ENCODE measurements at places on chromosomes 1 and 21.

DNA sequence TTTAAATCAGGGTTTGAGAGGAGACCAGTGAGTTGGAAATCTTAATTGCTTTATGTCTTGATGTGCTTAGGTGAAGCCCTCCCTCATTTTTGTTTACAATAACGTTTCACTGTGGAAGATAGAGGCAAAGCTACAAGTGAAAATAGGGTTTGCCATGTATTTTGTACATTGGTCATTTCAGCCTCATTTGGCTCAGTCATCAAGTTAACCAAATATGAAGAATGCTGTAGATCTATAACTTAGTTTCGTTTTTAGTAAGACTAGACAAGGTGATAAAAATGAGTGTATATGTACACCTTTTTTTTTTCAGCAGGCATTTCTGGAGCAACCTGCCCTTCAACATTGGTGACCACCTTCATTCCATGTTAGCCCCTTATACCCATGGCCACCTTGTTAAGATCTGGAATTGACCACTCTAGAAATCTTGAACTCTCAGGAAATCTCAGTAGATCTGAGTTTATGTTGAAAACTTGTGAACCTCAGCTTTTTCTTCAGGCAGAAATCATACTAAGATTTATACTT, 2.9 kb downstream of the NFYC start:
- DNase-seq, result no peak

GRCh38 chr1:84972377-84972987, 24.4 kb downstream of the MCOLN2 start:
- no peak for DNase-seq

DNA sequence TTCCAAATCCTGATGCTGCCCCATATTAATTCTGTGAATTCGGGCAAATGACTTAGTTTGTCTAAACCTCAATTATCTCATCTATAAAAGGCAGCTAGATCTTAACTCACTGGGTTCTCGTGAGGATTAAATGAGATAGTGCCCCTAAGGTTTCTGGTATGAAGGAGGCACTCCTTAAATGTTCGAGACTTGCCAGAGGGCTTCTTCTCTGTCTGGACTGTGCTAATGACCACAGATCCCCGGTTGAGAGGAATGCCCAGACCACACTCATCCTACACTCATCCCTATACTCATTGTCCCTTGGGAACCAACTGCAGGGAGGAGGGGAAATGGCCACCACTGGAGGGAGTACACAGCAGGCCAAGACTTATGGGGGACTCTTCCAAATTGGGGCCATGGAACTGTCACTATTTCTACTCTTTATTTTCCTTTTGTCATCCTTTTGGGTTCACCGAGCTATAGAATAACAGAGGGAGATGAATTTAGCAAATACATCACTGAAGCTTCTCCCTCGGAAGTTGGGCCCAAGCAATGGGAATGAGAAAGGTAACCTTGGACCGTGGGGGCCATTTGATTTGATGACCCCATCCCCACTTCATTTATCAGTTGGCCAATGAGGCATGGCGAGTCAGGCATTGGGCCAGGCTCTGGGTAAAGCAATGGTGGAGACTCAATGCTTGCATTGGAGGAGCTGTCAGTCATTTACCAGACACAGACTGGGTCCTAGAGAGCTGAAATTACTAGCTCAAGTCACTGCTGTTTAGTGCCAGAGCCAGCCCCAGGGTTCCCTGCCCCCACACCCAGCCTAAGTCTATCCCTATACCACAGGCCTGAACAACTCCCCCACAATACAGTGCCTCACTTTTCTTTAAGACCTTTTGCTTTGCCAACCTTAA, 5.1 kb downstream of the ATF3 start:
- no peak for DNase-seq

DNA sequence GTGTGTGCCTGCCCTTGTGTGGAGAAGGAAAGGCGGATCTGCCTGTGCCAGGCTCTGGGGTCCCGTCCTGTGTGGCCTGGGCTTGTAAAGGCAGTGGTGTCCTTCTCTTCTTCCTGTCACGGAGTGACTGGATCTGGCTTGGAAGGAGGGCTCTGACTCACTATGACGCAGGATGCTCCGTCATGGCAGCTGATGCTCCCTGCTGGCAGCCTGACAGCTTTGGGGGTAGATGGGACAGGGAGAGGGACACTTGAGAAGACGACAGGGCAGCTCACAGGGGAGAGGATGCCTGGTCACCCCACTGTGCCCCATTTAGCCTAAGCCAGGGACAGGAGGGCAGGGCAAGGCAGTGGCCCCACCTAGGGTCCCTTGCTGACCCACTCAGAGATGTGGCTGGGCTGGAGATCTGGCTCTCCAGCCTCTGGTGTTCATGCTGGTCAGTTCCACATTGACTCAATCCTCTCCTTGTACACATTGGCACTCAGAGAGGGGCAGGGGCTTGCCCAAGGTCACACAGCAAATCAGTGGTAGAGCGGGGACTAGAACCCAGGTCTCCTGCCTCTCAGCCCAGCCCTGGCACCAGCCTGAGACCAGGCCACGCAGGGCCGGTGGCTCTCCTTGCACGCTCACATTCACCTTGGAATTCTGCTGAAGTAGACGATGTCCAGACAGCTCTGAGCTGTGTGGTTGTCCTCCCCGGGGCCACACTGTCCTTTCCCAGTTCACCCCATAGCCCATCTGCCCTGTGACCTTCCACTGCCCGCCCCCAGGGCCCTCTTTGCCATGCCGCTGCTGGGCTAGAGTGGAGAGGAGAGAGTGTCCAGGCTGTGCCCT, 2.8 kb upstream of the FAM131C start:
- DNase-seq, result no peak

GRCh38 chr1:3702990-3703728, 49.1 kb upstream of the CCDC27 start:
- DNase-seq, result no peak

DNA sequence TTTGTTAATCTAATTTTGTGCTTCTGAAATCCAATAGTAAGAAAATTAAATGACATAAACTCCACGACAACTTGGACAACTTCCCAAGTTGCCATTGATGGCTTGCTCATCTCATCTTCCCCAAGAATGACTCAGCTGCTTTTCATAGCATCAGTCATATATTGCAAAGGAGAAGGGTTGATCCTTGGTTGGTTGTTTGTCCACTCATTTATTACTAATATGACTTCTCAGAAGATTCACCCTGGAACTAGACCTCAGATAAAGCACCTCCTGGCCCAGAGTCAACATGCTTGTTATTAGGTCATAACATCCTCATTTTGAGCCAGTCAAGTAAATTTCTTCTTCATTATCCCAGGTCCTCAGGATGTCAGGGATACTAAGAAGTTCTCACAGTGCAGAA, 2.3 kb upstream of the LCE3D start:
- DNase-seq, result no peak

- DNase-seq, result no peak
Measured at GRCh38 chr1:168918860-168919741, 187.4 kb upstream of the ATP1B1 start.

DNA sequence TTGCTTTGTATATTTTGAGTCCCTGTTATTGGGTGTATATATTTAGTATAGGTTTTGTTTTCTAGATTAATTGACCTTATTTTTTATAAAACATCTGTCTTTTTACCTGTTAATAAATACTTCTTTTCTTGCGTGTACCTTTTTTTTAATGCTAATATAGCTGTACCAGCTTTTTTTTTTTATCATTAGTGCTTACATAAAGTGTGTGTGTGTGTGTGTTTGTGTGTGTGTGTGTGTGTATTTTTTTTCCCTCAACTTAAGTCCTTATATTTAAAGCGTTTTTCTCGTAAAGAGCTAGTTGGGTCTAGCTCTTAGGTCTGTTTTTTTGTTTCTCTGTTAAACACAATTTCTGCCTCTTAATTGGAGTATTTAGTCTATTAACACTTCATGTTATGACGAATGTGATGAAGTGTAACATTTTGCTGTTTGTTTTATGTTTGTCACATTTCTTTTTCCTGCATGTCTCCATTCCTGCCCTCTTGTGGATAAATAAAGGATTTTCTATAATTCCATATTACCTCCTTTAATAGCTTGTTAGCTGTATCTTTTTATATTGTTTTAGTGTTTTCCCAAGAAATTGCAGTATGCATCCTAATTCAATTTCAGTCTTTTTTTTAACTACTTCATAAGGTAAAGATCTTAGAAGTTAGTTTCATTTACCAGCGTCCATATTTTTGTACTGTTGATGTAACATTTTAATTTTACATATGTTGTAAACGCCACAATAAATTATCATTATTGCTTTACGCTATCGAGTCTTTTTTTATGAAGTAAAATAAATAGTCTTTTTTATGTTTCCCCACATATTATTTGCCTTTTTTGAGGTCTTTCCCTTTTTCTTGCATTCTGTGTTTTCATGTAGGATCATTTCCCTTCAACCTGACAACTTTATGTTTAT, 4.3 kb downstream of the PRMT2 start:
- DNase-seq, result no peak

GRCh38 chr1:81672766-81673165, 128.0 kb upstream of the ADGRL2 start:
- no peak for DNase-seq

GRCh38 chr1:198113342-198113750, 43.5 kb upstream of the NEK7 start:
- no peak for DNase-seq

DNA sequence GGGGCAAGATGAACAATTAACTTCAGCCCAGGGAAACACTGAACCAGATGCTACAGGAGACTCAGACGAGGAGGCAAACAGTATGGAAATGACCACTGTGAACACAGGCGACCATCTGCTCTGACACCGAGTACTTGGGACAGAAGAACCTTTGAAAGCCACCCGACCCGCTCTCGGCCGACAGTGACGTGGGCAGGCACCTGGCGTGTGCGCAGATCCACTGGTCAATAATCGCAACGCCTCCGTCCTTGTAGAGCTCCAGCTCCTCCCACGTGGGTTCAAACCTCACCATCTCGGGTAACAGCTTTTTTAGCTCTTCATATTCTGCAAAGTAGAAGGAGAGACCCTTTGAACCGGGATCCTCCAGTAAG, 20.3 kb downstream of the POFUT2 start:
- DNase-seq, result no peak

DNA sequence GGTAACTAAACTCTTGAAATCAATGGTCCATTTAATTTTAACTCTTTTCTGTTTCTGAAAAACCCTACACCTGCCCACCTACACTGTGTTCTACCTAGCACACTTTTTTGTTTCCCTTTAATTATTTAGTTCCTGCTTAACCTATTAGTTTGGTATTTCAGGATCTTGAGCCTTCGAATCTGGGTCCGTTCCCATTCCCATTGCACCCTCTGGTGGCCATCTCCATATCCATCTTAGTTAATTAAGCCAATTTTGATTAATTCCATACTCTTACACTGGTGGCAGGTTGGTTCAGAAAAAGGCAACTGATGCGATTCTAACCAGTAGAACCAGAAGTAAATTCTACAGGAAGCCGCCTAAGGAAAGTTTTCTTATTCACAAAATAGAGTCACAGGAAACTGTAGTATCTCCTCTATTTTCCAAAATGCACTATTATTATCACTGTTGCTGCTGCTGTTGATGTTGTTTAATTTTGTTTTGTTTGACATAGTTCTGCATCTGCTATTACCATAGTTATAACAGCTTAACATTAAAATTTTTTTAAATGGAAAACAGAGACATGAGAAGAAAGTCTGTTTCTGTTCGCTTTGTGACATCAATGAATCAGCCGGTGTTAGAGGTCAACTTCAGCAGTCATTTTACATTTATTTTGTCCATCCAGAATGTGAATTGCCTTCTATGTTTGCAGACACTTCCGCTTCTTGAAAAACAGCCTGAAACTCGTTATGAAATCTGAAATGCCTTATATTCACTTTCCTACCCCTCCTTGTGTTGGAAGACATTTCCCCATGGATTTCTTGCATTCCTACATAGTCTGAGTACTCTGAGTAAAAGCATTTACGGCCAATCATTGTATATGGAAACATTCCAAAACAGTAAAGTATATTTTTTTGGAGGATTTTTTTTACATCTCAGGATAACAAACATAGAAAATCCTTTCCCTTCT, 115.5 kb upstream of the NCAM2 start:
- no peak for DNase-seq

GRCh38 chr1:21256776-21257175, 33.5 kb downstream of the ECE1 start:
- no peak for DNase-seq

DNA sequence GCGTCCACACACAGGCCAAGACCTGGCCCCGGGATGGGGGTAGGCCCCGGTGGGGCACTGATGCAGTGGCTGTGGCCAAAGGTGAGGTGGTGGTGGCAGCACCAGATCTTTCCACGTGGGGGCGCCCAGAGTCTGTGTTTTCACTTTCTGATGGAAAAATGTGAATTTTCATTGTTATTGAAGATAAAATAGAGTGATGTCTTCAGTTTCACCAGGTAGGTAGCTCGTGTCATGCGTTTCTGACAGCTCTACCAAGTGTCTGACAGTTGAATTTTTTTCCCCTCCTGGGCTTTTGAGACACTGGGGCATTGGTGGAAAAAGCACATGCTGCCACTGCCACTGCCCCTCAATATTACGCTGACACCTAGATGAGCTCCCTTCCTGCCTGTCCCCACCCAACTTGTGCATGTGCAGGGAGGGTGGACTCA, 40.0 kb upstream of the MAGOH start:
- peak; percentile 70 for DNase-seq

- DNase-seq, result no peak
Measured at GRCh38 chr1:168700575-168701268, 28.3 kb downstream of the DPT start.

- DNase-seq, result no peak
Measured at GRCh38 chr1:93029317-93029716, 49.8 kb upstream of the MTF2 start.

DNA sequence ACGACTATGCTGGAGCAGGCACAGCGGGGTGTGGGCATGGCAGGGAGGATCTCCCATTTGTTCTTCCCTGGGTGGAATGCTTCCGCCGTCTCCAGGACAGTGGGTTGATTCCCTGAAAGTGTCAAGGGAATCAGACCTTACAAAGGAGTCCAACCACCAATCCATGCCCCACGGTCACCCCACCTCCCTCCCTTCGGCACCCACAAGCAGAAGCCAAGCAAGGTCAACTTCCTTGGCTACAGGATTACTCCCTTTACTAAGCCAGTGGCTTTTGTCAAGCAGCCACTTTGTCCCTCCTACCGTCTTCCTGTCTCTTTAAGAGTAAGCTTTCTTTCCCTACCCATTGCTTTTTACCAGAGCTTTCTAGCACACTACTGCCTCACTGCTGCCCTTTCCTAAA, 15.9 kb upstream of the NUAK2 start:
- no peak for DNase-seq

GRCh38 chr1:154863315-154864174, 6.5 kb downstream of the KCNN3 start:
- DNase-seq, result no peak

- peak; percentile 21 for DNase-seq
Measured at GRCh38 chr1:221829327-221830015, 87.6 kb upstream of the DUSP10 start.

GRCh38 chr1:206895837-206896242, 1.4 kb upstream of the IL24 start:
- no peak for DNase-seq

- no peak for DNase-seq
Measured at GRCh38 chr1:108077991-108078390, 113.0 kb upstream of the VAV3 start.

DNA sequence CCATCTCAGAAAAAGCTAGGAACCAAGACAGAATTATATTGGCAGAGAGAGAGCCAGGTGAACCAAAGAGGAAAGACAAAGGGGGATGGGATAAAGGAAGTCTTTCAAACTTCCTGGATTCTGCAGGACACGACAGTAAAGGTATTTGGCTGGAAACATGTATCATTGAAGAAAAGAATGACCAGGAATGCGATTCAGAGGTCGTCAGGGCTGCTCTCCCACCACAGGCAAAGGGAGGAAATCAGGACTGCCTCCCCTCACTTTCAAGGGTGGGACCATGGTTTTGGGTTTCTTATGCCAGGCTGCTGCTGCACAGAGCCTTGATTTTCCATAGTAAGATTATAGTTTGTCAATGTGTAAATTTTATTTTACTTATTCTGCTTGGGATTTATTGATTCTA, 848.8 kb downstream of the BRINP3 start:
- no peak for DNase-seq
